ENCODE measurements at places on chromosomes 5 and 9.

GRCh38 chr9:109475526-109475925 lies 22.6 kb downstream of the PTPN3 start:
- no peak for DNase-seq

- no peak for DNase-seq
Measured at GRCh38 chr5:108311682-108312081, 70.2 kb downstream of the FBXL17 start.

GRCh38 chr5:45376417-45376816 lies 319.8 kb downstream of the HCN1 start:
- DNase-seq = no peak

DNA sequence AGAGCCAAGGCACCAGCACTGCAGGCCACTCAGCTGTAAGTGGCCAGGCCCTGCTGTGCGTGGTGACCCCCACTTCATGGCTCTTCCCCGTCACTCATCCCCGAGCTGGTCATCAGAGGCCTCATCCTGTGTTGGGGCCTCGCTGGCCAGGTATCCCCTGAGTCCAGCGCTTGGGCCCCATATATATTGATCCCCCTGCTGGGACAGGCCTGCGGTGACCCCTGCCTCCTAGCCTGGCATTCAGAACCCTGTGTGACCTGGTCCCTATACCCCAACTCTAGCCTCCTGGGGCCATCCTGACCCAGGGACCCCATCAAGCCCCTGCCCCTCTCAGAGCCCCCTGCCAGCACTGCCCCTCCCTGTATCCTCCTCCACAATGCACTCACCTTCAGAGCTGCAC lies 12.7 kb downstream of the GBGT1 start:
- DNase-seq = no peak

DNA sequence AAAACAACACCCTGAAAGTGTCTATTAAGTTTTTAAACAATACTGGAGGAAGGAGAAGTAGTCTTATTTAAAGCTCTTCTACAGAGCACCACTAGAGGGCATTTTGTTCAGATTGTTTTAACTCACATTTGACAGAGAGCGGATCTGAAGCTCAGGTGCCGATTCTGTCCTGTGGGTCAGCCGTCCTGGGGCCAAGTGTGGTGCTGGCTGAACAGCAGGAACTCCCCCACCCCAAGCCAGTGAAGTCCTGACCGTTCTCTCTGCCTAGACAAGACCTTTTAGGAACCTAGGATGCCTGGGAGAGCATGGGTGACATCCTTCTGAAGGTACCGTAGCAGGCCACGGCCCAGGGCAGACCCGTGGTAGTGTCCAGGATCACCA lies 3.9 kb downstream of the EXOC3 start:
- peak; percentile 53 for DNase-seq

DNA sequence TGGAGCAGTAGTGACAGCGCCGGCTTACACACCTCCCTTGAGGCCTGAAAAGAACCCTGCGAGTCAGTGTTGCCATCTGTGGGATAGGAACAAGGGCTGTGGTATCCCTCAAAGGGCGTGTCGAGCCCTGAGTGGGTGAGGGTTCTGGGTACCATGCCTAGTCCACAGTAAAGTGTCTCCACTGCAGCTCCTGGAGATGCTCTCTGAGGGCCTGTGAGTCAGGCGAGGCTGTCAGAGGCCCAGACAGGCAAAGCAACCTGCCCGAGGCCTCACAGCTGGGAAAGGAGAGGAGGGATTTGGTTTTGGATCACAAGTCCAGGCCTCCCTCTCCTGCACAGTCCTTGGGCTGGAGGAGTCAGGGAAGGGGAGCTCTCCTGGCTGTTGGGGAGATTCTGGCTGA lies 6.1 kb downstream of the PRRX2 start:
- no peak for DNase-seq
